Fibroblast of the aortic adventitia (primary cell): ENCODE measurements at places on chromosomes 7 and 10.

DNA sequence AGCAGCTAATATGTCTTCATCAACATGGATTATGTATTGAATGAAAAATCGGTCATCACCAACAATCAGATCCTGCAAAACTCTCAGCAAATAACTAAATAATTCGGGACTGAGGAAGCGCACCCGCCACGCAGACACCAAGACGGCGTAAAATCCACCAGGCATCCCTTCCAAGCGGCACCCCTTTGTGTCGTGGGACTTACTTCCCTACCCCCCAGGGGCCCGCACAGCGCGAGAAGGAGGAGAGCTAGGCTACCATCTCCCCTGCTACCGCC lies 721 bp downstream of the ARL3 start:
- DNase-seq, result no peak

DNA sequence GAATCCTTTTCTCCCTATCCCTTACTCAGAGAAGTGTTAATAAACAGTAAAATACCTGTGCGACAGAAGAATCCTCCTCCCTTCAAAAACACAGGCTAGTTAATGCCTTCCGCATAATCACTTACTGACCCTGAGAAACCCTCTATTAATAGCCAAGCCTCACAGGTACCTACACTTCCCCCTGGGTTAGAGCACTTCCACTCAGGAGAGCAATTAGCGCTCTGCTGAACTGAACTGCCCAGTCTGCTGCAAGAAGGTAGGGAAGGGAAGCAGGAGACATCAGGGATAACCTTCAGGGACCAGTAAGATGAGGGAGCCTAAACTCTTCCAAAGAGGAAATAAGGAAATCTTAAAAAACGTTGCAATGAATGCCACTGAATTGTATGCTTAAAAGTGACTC lies 39.6 kb downstream of the KIAA1549 start:
- no peak for DNase-seq

GRCh38 chr10:56505555-56505954 lies 144.5 kb upstream of the ZWINT start:
- DNase-seq, result no peak

DNA sequence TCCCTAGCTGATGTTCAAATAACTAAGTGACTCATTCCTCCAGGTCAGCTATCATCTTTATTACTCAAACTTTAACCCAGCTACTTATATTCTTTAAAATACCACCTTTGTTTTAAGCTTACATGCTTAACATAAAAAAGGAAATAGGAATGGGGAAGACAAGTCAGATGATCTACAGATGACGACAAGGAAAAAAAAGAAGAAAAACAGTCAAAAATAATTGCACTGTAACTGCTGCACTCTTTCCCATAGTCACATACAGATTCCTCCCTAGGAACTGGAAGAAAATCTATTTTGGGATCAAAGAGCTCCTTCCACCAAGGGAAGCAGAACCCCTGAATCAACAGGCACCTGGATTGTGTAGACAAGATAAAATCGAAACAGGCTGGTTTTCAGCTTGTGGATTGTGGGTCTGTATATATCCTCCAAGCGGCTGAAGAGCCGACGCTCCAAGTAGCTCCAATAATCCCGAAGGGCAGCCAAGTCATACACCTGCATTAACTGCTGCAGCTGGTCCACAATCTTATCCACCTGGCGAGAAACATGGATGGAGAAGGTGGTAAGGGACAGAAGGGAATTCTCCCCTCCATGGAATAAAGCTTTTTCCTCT lies 2.0 kb downstream of the WDR91 start:
- no peak for DNase-seq

DNA sequence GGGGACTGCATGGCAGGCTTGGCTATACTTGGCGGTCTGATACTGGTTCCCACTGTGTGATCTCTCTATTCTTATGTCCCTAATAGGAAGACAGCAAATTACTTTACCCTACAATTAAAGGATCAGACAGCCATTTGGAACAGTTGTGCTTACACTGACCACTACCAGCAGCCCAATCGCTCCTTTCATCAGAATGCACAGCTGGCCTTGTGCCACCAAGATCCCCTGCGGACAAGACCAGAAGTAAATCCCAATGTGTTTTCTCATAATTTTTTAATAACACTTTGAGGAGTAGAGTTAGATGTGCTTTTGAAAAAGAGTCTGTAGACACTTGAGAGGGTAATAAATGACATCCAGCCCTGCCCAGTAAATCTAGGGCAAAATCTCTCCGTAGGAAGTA lies 297.2 kb upstream of the ZNF32 start:
- DNase-seq, result no peak

DNA sequence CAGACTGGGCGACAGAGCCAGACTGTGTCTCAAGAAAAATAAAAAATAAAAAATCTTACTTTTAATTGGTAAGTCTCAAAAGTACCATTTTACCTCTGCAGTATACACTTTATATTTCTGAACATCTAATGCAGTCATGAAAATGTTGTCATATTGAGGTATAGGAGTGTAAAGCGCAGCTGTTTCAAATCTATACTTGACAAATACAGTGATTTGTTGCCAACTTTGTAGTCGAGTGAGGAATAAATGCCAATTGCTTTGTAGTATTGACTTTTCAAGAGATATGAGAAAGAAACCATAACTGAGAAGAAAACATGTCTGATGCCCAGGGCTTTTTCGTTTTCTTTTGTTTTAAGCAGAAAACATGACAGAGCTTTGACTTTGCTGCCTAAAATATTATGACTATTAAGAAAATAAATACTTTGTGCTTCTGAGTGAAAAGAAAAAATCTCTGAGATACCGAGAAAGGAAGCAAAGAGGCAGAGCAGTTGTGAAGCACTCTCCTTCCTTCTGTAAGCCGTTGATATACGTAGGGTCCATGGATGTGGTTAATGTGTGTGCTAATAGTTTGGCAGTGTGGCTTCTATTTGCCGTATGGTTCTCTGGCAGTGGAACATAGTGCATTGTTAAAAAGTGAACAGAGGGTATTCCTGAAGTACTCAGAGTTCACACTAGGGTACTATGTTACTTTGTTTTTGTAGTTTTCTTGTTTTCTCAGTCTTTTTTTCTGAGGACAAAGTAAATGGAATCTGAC lies 38.2 kb downstream of the AVL9 start:
- DNase-seq, result peak; percentile 68

DNA sequence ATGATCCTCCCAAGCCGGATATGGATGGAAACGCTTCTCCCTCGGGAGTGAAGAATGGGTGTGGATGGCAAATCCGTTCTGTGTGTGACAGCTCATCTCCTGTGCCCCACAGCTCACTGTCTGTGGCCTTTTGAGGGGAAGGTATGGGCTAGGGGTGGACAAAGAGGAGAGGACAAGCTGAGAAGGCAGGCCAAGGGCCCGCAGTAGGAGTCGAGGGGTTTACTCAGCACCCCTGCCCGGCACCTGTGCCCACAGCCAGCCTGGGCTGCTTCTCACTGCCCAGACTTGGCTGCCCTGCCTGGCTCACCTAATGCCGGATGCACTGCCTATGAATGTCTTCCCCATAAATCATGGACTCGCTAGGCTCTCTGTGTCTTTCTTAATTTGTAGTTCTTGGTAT lies 503.8 kb downstream of the TCERG1L start:
- DNase-seq, result no peak

GRCh38 chr7:69864822-69865221 lies 266.5 kb downstream of the AUTS2 start:
- no peak for DNase-seq

- no peak for DNase-seq
Observed at GRCh38 chr10:52609626-52610240, 162.9 kb downstream of the MBL2 start.

GRCh38 chr10:70162892-70163201 lies 7.5 kb downstream of the SAR1A start:
- peak; percentile 24 for DNase-seq

- DNase-seq, result no peak
Observed at GRCh38 chr7:24956021-24956420, 24.0 kb downstream of the OSBPL3 start.

- DNase-seq, result no peak
Observed at GRCh38 chr7:7565746-7566650, 686 bp upstream of the MIOS start.

DNA sequence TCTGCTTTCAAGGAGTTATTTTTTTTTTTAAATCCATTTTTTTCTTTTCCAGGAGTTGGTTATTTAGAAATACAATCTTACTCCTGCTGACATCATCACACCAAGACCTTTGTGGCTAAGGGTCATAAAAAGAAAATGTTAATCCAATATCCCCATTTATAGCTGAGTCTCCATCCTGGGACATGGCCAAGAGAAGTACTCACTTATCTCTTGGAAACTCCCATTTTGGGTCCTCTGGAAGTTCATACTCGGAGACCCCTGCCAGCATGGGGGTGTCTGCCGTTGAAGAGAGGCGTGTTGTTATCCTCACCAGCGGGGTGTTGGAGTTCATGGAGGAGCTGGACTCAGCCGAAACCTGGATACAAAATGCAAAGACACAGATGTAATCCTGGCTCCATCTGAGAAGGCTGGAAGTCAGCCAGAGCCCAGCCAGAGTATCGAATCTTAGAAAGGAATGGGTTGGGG lies 94.6 kb downstream of the FGFR2 start:
- DNase-seq, result no peak

DNA sequence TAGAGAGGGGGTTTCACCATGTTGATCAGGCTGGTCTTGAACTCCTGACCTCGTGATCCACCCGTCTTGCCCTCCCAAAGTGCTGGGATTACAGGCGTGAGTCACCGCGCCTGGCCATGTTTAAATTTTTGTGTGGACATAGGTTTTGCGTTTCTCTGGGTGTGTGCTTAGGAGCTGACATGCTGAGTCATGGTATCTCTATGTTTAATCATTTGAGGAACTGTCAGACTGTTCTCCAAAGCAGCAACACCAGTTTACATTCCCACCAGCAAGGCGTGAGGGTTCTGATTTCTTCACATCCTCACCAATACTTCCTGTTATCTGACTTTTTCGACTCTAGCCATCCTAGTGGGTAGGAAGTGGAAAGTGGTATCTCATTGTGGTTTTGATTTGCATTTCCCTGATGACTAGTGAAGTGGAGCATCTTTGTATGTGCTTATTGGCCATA lies 153.7 kb downstream of the DNAJB6 start:
- no peak for DNase-seq

GRCh38 chr10:132145002-132145401 lies 41.7 kb upstream of the DPYSL4 start:
- no peak for DNase-seq

DNA sequence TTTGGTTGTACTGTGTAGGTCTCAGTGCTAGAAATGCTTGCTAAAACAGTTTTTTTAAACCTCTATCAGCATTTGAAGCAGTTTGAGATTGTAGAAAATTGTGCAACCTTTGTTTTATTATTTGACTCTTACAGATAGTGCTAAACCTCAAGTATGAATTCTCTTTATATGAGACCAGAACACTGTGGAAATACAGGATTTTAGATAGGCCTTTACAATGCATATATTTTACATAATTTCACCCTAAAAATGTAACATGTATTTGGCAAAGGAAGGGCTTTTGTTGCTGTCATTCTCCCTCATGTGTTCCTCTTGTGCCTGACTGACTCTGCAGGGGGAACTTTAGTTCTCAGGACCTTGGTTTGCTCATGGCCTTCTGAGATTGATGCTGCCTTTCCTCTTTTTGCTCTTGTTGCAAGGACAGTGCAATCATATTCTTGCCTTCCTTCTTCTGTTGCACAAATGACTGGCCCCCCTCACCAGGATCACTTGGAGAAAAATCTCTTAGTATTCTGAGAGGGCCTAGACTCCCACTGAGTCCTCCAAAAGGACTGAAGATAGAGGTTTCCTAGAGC lies 188.7 kb downstream of the PPP1R9A start:
- DNase-seq, result no peak

DNA sequence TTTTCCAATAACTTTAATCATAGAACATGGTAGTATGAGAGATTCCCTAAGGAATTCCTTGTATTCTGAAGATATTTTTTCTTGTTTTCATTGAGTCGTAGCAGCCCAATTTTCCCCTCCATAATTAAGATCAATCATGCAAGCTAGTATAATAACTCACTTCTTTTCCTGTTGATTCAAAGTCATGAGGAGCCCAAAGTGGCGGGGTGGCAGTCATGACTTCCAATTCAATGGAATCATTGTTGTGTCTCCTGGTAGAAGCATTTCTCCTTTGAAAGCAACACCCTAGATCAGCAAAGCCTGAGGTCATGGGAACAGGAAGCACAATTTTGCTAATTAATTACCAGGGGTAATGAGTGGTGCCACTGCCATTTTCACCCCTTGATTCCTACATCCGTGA lies 77.6 kb upstream of the MAGI2 start:
- no peak for DNase-seq

DNA sequence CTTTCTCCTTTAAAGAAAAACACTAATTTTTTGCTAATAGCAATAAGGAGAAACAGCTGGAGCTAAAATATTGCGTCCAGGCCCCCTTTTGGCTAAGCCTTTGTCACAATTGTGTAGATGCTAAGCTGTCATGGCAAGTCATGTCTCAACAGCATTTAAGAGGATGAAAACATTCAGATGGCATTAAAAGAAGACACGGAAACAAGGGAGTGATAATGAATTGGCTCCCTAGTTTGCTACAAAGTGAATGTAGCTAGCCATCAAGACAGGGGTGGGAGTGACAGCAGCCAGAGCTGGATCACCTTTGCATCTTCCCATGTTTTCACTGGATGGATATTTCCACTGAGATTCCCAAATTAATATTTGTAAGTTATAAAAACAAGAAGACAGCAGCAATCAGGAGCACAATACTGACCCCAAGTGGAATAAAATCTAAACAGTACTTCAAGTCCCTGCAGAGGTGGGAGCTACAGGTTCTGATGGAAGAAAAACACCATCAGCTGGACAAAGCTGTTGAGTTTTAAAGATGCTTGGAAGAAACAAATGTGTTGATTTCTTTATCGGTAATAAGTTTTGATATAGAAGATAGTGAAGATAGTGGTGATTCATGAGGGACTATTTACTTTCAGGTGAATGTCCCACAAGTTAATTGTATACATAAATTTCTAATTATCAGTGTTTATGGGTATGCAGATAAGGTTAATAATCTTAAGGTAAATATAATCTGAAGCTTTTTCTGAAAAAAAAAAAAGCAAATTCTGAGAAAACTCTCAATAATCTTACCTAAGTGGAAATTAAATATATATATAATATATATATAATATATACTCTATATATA lies 129.4 kb downstream of the SLC16A9 start:
- peak; percentile 81 for DNase-seq

DNA sequence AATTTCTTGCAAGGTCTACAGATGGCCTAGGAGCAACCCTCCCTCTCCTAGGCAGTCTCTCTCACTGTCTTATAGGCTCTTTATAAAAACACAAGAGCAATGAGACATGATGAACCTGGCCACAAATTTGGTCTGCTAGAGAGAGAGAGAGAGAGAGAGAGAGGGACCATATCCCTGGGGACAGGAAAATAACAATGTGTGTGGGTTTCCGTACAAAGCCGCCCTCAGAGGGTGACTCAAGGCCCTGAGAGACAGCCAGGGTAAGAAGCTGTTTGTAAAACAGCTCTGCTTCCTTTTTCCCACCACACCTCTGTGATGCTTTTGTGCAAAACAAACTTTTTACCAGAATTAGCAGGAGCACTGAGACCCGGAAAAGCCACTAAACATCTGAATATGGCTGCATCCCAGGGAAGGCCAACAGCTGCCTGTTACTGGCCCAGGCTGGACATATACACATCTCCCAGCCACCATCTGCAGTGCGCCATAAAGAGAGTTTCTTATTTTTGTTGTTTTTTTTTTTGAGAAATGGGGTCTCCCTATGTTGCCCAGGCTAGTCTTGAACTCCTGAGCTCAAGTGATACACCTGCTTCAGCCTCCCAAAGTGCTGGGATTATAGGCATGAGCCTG lies 18.4 kb downstream of the GIMAP5 start:
- DNase-seq, result no peak

GRCh38 chr10:12636571-12636970 lies 287.2 kb downstream of the CAMK1D start:
- no peak for DNase-seq

GRCh38 chr7:121761399-121761798 lies 111.6 kb upstream of the PTPRZ1 start:
- DNase-seq, result no peak

- no peak for DNase-seq
Observed at GRCh38 chr10:3807211-3807927, 22.4 kb upstream of the KLF6 start.
